ENCODE measurements at places on chromosomes 6 and 20.
A peak's percentile ranks its signal among the peaks of the same experiment; 100 is the strongest.

DNA sequence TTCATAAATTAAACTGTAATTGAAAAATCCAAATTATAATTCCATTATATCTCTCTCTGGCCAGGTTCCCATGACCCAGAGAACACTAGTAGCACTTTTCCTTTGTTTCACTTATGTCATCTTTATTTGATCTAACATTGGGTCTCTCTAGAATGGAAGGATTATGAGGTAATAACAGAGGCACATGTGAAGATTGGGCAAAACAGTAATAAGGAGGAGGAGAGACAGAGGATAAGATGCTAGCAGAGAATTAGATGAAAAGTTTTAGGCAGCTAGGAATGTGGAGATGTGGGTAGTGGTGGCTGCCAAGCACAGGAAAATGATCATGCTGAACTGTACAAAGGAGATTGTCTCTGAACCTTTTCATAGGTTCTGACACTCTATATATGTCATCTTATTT is 3.3 kb downstream of the TAB2 start:
- no peak for DNase-seq

DNA sequence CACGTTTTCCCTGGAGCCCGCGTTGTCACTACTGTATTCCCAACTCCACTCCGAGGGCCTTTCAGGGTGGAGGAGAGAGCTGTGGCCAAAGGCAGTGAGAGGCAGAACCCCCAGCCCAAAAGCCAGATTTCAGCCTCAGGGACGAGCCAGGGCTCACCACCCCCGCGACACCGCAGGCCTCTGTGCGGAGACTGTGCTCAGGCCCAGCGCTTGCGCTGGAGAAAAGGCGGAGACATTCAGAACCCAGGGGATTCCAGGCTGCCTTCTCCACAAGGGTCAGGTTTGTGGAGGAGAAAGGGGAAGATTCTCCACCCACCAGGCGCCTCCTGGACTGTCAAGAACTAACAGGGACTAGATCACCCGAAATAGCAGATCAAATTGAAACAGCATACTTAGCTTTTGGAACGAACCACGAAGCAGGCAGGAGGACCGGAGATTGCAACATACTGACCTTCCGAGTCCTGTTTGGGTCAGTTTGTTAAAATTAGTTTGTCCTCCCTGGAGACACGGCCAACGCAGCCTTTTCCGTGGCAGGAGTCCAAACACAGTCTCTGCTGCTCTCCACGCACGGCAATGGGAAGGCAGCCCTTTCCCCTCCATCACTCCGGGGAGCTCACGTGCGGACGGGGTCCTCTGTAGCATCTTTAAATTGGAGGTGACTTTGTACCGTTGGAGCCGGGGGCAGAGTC is 14.4 kb downstream of the DLL1 start:
- no peak for DNase-seq

DNA sequence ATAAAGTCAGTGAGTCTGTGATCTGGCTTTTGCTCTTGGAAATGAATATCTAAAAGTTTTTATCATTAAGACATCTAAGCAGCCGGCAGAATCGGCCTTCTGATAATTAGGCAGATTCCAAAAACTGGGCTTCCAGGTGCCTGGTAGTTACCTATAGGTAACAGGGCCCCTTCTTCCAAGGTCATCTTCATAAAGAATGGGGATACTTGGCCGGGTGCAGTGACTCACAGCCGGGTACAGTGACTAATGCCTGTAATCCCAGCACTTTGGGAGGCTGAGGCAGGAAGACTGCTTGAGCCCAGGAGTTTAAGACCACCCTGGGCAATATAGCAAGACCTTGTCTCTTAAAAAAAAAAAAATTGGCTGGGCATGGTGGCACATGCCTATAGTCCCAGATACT is 12.9 kb upstream of the RBL1 start:
- no peak for DNase-seq

DNA sequence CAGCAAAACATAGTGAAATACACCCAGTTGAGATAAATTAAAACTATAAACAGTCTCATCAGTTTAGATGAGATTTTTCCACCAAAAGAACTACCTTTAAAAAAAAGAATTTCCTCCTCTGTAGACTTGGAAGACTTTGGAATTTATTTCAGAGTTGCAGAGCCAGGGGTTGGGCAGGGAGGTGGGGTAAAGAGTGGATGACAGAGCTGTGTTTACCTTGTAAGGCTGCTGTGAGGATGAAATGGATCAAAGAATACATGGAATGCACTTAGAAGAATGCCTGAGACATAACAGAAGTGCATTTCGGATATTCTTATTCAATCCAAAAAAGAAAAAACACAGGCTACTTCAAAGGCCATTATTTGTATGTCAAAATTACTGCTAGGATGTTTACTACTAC is 6.4 kb upstream of the LY86 start:
- DNase-seq, result no peak

- DNase-seq, result no peak
These were observed 487.1 kb upstream of the RNF217 start for GRCh38 chr6:124475176-124475575.

DNA sequence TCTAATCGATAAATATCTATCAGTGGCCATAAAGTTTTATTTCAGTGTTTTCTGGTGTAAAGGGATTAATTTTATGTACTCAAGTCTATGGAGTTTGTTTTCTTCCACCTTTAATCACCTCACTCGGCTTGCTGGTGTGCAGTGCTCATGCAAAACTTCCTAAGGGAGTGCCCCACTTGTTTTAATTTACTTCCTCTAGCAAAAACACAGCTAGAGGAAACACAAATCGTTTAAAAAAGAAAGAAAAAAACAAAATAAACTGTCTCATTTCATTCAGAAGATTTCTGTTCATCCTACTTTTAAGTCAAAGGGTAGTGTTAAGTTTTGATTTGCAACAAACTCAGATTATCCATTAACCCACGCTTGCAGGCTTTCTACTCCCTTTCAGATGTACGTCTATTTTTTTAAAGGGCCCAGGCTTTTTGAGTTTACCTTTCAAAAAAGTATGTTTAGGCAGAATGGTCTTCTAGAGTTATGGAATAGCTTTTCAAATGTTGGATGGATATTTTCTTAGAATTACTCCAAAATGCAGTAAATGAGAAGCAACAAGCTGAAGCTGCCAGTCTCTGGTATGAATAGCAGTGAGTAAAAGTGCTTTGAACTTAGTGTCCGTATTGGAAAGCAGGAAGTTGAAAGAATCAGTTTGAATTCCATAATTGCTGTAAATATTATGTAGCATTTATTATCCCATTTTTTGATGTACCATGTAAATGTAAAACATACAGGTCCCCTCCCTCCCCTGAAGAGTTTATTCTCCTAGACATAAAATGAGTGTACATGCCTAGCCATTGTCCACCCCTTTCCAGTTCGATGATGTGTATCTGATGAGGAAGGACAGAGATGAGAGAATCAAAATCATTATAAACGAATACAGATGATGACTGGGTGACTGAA is 113.3 kb downstream of the SLC16A10 start:
- no peak for DNase-seq

GRCh38 chr20:48215536-48215935 is 430.3 kb upstream of the SULF2 start:
- DNase-seq, result no peak

- DNase-seq, result no peak
These were observed 136.5 kb downstream of the ATXN1 start for GRCh38 chr6:16624636-16625290.

DNA sequence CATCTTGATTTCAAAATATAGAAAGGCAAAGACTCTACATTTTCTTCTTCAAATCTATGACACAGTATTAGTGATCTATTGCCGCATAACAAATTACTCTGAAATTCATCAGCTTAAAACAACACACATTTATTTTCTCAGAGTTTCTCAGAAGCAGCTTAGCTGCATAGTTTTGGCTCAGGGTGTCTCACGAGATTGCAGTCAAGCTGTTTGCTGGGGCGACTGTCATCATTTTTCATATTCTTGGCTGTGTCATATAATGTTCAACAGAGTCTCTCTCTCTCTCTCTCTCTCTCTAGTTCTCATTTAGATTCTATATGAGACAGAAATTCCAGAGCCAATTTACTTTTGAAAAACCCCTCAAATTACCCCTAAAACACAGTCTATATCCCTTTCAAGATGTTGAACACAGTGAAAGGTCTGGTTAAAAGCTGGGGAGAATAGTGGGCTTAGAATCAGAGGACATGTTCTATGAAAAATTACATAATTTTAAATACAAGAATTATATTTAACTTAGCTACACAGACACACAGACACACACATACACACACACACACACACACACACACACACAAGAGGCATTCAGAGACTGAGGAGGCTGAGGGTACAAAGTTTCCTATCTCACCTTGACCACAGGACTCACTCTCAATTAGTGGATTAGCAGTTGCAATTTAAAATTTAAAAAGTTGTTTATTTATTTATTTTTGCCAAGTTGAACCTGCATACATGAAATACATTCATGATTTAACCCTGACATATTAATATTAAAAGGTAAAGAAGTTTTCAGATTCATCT is 86.7 kb downstream of the MKKS start:
- no peak for DNase-seq

GRCh38 chr6:74181471-74181870 is 485.5 kb downstream of the CD109 start:
- no peak for DNase-seq

- no peak for DNase-seq
These were observed 62.3 kb upstream of the KCNQ5 start for GRCh38 chr6:72559555-72559954.

DNA sequence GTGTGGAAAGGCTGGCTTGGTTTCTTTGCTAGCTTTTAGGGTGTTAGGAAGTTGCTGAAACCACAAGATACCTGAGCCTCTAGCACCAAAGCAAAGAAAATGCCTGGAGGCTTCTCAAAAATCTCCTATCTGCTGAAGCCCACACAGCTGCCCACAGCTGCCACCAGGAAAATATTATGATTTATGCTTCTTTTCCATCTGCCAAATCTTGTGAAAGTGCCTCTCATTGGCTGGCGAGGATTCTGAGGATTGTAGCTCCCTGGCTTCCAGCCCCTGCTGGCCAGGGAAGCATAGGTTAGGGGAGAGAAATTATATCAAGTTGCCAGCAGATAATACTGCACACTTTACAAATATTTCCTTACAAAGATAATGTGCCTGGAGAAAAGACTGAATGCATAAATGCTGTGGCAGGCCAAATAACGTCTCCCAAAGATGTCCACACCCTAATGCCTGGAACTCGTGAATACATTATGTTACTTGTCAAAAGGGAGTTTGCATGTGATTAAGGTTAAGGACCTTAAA is 98.4 kb downstream of the MRPL14 start:
- no peak for DNase-seq

DNA sequence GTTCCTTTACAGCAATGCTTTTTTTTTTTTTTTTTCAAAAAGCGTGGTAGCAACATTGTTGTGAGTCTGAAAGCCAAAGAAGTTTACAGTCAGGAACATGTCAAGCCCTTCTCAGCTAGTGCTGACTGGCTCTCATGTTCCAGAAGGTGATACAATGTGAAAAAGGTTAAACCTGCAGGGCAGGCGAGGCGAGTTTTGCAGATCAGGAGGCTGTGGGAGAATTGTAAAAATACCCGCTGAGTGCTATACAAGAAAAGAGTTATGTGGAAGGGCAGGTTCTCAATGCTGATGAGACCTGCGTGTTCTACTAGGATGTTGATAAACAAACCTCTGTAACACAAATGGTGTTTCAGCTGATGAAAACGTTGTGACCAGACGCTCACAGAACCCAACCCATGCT is 30.9 kb upstream of the RPP40 start:
- no peak for DNase-seq

GRCh38 chr20:36991703-36992102 is 40.2 kb upstream of the SAMHD1 start:
- no peak for DNase-seq

GRCh38 chr6:155985660-155986138 is 530.1 kb upstream of the NOX3 start:
- peak; percentile 57 for DNase-seq

- no peak for DNase-seq
These were observed 51.6 kb upstream of the SNAP25 start for GRCh38 chr20:10167040-10167439.

DNA sequence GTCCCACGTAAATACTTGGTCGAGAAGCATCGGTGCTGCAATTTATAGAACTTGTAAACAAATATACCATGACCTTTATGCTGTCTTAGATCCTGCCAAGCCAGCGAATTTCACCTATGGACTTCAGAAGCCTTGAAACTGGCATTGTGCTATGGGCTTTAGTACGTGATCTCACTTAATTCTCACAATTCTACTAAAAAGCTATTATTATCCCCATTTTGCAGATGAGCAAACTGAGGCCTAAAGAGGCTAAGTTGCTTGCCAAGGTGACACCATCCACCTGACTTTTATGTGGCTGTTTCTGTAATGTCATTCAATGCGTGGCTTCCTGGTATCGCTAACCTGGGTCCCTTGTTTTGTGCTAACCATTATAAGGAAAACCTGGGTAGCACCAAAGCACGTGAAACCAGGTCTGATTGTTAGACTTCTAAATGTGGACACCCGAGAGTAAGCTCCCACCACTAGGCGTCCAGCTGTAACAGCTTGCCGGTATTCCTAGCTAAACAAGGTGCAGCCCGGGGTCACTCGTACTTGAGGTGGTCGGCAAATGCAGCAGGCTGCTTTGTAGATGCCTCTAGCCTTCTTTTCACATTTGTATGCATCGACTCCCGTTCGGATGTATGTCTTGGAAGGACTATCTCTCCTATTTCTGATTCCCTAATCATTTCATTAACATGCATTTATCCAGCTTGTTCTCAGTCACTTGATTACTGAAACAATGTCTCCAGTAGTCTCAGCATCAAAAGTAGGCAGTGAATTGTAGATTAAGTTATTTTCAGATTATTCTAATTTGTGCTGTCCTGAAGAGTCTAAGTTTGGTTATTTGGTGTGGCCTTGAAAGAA is 1.1 kb downstream of the SYNJ2 start:
- no peak for DNase-seq

GRCh38 chr20:49699200-49699992 is 14.3 kb downstream of the B4GALT5 start:
- DNase-seq, result no peak

DNA sequence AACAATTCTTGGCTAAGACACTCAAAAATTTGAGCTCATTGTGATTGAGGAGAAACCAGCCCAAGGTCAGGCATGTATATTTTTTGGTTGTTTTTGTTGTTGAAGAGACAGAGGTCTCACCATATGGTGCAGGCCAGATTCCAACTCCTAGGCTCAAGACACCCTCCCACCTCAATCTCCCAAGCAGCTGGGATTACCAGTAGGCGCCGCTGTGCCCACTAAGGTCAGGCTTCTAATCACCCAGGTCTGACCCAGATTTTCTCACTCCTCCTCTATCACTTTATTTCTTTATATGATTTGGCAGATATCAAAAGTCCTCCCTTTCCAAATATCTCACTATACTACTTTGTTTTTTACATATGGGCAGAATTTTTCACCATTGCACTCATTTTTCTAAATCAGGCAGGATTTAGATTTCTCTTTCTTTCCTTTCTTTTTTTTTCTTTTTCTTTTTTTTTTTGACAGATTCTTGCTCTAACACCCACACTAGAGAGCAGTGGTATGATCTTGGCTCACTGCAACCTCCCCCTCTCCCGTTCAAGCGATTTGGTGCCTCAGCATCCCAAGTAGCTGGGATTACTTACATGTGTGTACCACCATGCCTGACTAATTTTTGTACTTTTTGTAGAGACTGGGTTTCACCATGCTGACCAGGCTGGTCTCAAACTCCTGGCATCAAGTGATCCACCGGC is 1.7 kb upstream of the C6orf141 start:
- DNase-seq, result no peak

Data from dorsolateral prefrontal cortex (tissue), 122 donors.